ENCODE measurements at places on chromosomes 2 and 18.

DNA sequence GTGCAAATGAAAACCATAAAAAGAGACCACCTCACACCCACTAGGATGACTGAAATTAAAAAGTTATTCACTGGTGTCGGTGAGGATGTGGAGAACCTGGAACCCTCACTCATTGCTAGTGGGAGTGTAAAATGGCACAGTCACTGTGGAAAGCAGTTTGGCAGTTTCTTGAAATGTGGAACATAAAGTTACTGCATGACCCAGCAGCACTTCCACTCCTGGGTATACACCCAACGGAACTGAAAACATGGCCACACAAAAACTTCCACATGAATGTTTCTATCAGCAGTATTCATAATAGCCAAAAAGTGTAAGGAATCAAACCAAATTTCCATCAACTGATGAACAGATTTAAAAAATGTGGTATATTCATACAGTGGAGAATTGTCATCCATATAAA lies 65.1 kb upstream of the SLC66A3 start:
- no peak for DNase-seq

DNA sequence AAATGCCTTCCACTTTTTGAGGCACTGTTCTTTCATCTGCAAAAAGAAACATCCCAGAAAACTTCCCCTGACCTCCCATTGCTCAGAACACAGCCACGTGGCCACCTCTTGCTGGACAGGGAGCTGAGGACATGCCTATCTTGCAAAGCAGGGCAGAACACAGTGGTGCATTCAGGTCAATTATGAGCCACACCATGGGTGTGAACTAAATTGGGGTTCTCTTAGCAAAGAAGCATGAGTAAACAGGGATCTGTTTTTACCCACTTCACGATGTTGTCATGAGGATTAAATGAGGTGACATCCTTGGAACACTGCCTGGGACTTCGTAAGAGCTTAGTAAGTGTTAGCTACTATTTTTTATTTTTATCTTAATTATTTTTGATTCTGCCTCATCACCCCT lies 25.1 kb downstream of the BMP10 start:
- no peak for DNase-seq

GRCh38 chr18:48780201-48780912 lies 170.4 kb downstream of the SMAD7 start:
- no peak for DNase-seq

GRCh38 chr2:189657867-189658266 lies 3.4 kb upstream of the ASNSD1 start:
- DNase-seq: peak; percentile 45

- DNase-seq: no peak
Observed at GRCh38 chr2:27202854-27203253, 9.0 kb upstream of the ATRAID start.

DNA sequence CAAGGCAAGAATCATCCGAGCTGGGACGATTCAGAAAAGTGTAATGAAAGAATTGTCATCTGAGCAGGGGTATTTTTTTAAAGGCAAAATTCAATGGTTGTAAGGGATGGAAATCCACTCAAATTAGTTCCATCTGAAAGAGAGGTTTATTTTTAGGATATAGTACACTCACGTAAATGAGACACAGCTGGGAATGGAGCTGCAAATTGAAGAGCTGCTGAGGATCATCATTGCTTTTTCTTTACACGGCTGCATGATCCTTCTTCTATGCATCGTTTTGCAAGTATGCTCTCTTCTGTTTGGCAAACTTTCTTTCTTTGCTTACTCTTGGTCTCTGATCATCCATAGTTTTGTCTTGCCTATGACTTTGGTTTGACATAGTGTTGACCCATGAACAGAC lies 27.4 kb upstream of the CUL3 start:
- DNase-seq: no peak

GRCh38 chr18:59884351-59884750 lies 15.4 kb upstream of the PMAIP1 start:
- no peak for DNase-seq

DNA sequence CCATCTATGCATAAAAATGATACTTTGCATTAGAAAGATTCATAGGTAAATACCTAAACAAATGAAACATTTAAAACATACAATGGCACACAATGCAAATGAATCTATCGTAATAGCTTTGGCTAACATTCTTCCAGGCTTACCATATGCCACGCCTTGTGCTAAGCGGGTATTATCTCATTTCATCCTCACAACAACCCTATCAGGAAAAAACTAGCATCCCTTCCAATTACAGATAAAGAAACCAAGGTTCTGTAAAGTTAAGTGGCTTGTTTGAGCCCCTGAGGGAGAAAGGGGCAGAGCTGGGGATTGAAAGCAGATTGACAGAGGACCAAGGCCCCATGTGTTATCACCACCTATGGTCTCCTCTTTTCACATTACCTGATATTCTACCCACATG lies 145.4 kb upstream of the ETAA1 start:
- no peak for DNase-seq

DNA sequence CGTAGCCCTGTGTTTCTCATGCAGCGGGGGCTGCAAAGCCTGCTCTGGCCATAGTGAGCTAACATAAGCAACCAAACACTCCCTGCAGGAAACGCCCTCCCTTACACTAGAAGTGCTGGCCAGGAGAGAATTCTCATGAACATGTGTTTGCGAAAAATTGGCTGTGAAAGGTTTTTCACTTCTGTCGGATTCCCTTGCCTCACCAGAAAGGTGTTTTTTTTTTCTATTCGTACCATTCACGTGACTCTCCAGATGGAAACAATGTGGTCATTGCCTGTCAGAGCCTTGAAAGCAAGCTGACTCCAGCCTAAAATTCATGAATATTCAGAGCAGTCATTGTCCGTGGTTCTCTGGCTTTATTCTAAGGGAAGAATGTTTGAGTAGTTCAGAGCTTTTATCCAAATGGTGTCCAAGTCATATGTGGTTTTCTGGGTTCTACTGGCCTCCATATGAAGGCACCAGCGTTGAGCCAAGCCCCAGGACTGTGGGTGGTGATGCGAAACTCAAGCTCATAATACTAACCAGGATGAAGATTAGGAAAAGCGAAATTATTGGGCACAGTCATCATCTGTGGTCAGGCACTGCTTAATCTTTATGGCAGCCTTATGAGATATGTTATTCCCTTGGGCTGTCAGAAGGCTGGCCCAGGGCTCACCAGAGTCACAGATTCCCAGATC lies 236.4 kb downstream of the ALPK2 start:
- DNase-seq: no peak

DNA sequence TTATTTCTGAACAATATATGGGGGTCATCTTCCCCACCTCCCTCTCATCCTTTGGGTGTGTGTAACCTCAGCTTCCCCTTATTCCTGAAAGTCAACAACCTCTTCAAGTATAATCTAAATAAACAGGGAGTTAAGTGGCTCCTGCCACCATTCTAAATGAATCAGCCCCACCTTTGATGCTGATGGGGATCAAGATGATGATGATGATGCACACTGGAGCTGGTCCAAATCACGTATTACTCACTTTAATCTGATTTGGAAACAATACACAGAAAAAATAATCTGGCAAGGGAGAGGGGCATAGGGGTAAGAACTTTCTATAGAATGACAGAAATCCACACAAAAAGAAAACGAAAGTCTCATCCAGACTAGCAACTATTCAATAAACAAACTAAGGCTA lies 7.1 kb downstream of the ACVR1 start:
- no peak for DNase-seq

DNA sequence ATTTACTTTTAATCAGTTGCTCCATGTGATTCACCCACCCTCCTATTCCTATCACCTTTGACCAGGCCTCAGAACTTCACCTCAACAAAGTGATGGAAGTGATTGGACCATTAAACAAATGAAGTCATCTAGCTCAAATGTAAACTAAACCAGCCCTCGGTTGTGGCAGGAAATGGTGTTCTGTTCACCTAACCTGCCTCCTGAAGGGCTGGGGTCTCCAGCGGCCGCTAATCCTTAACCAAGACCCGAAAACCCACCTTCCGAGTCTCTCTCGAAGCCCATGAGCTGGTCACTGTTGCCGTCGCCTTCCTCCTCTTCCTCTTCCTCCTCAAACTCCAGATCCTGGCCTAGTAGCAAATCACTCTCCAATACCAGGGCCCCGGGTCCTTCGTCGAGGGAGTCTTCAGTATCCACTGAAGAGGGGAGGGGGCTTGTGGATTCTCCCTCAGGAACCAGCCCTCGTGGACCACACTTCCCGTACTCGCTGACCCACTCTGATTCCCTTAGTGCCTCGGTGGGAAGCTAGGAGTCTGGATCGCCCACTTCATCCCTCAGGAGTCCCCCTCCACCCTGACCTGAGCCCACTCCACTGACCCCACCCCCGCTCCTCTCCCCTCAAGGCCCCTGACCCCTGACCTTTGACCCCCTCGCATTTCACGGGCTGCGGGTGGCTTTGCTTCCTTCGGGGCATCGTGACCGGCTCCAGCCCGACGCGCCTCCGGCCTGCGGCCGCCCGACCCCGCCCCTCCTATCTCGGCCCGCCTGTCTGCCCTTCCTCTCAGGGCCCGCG lies 503 bp downstream of the ZNF513 start:
- DNase-seq: no peak

DNA sequence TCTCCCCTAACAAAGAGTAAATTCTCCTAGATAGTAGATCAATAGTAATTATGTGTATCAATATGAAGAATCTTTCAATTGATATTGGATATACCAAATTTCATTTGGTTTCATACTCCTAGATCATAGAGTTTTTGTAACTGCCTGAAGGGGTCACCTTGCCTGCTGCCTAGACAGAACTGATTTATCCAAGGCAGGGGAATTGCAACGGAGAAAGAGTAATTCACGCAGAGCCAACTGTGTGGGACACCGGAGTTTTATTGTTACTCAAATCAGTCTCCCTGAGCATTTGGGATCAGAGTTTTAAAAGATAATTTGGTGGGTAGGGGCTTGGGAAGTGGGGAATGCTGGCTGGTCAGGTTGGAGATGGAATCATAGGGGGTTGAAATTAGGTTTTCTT lies 92.2 kb upstream of the SLC8A1 start:
- DNase-seq: no peak

- DNase-seq: no peak
Observed at GRCh38 chr2:65381607-65382051, 50.8 kb downstream of the SPRED2 start.

- no peak for DNase-seq
Observed at GRCh38 chr2:608297-608696, 68.9 kb downstream of the TMEM18 start.

GRCh38 chr2:68837164-68837860 lies 33.9 kb downstream of the BMP10 start:
- DNase-seq: peak; percentile 50

GRCh38 chr2:218389333-218390150 lies 7.5 kb downstream of the SLC11A1 start:
- DNase-seq: no peak

- no peak for DNase-seq
Observed at GRCh38 chr2:217642944-217643343, 359.9 kb downstream of the TNS1 start.

Data from naive thymus-derived CD4-positive, alpha-beta T cell (primary cell).